ENCODE measurements at places on chromosomes 3 and 15. TPM values are rescaled to one million over a fixed set of nuclear protein-coding genes. Genes with fewer than 3 reads are reported as not detected.

RHCG gene
- total RNA-seq, result not detected

SFMBT1 gene
- 3.4 TPM for total RNA-seq

GRCh38 chr3:115671761-115672455, 48.6 kb downstream of the GAP43 start:
- DNase-seq, result no peak

- DNase-seq, result no peak
Measured at GRCh38 chr15:29452881-29453731, 183.5 kb upstream of the NSMCE3 start.

DNA sequence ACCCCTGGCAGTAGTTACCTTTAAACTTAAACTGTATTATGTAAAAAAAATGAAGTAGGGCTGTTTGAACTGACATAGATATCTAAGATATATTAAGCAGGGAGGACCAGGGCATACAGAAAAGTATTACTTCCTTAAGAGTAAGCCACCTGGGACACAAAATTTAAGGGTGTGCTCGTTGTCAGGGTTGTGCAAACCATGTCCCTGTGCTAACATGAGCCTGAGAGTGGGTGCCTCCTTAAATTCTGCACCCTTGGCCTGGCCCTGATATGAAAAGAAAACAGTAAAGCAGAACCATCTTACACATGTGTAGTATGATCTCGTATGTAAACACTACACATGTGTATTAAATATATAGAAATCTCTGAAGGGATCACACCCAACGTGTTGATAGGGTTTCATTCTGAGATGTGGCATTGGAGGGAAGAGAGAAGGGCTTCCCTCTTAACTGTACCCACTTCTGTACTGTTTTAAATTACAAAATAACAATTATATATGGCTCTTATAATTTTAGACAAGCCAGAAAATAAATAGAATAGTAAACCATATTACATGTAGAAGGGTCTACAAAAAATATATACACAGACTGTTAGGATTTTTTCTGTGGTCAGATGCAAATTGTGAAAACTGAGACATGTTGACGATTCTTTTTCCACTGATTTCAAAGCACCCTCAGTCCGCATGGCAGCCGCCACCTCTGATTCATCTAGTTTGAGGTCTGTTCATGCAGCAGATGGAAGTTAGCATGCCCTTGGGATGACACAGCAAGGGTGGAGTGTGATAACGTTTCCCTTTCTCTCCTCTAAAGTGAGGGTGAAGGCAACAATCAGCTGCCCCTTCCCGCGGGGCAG, 400.8 kb upstream of the PROK2 start:
- DNase-seq, result peak; percentile 73

- DNase-seq, result no peak
Measured at GRCh38 chr15:36661042-36661441, 81.6 kb downstream of the CDIN1 start.

DNA sequence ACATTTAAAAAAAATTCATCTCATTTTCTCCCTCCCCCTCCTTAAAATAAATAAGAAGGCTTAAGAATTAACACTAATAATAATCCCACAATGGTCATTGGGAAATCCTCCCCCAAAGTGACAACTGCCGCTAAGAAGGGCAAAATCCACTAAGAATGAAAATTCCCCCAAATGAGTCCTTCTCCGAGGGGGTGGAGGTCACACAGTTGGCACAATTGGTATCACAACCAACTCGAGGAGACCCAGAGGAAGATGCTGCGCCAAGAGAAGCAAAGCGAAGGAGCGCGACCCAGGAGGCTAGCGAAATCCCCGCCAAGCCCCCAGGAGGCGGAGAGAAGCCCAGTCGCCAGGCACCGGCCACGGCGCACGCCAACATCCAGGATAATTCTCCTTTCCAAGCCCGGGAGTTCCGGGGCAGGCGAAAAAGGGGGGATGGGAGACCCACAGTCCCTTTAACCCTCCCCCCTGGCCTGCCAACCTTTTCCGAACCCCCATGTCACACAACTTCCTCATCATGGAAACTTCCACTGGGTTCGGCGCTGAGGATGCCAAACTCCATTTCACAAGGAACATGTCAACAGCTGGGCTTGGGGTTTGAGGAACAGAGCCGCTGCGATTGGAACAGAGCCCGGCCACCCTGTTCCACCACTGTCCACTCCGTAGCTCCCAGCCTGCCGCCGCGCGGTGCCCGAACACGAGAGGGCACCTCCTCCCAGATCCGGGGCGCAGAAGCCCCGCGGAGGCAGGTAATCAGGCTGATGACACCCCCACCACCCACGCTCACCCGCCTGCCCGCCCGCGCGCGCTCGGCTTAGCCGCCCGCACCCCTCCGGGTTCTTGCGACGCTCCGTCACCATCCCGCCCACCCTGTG, 668 bp downstream of the THRB start:
- peak; percentile 10 for DNase-seq
